ENCODE measurements at places on chromosomes 5 and 9.

DNA sequence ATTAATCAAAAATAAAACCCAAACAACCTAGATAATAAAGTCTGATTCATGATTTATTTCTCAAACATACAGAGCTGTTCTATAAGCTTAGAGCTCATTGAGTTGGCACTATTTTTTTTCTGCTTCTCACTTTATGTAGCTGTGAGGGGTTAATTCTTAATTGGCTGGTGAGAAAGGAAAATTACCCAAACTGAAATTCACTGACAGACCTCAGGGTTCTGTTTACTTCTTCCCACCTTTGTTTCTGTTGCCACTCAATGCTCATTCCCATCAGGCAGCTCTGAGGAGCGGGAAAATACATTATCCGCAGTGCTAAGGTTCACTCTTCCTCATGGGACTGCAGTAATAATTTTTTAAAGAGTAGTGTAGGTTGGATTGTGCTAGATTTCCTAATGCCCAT is 139.9 kb downstream of the KCTD16 start:
- DNase-seq, result no peak

GRCh38 chr5:82295144-82295543 is 17.0 kb upstream of the RPS23 start:
- DNase-seq, result no peak

DNA sequence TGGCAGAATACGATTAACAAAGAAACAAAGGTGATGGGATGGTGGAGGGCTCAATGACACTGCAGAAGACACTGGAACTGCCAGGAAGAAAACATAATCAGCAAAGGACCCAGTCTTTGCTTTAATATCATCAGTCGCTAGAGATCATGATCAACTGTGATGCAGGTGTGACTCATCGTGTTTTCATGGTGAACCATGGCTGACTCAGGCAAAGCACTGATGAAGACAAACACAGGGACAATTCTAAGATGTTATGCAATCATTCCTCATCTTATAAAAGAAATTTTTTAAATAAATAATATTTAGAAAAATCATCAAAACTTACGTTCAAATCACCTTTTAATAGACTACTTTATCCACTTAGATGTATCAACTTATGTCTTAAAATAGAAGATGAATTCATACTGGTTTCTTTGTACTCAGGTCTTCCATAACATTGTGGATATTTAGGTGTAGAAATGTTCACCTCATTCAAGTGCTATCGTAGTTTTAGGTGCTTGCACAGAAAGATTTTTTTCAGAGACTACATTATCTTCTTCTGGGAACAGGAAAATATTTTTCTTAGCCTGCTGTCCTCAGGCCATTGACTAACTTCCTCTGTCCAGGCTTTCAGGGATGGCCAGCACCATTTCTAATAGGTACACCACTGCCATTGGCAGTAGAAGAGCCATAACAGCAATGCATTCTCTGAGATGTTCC is 673.4 kb upstream of the MEF2C start:
- DNase-seq, result peak; percentile 1

- no peak for DNase-seq
Measured at GRCh38 chr9:91496351-91496750, 72.7 kb upstream of the NFIL3 start.

- no peak for DNase-seq
Measured at GRCh38 chr9:87873607-87874303, 8.9 kb upstream of the SPATA31E1 start.

DNA sequence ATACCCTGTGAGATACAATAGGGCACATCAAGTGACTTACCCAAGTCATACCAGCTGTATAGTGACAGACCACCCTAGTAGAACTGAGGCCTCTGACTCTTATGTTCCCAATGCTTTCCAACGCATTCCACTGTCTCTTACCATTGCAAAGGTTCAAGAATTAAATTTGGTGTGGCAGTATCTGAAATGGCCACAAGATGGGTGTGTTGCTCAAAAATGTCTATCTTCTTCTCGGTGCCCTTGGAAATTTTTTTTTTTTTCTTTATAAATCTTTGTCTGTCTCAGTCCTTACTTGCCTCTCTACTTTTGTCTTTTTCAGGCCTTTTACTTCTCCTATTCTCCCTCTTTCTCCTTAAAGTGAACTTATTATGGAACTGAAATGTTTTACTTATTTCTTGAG is 48.4 kb downstream of the GPR21 start:
- peak; percentile 75 for DNase-seq

- DNase-seq, result no peak
Measured at GRCh38 chr9:14958989-14959388, 48.8 kb upstream of the FREM1 start.

DNA sequence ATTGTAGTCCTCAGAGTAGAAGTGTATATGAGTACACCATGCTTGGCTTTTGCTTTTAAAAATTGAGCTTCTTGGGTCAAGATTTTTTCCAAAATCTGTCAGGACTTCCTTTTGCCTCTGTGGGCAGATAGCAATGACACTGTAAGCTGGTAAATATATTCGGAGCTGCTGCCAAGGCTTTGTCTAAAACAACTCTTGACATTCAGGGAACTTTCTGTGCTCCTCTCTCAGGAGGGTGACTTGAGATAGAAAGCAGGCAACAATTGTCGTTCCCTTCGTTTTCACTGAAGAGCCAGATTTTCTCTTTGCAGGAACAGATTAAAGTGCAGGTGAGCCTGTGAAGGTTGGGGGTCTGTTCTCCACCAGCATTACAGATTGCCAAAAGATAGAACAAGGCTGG is 230.5 kb downstream of the MAST4 start:
- DNase-seq, result no peak

DNA sequence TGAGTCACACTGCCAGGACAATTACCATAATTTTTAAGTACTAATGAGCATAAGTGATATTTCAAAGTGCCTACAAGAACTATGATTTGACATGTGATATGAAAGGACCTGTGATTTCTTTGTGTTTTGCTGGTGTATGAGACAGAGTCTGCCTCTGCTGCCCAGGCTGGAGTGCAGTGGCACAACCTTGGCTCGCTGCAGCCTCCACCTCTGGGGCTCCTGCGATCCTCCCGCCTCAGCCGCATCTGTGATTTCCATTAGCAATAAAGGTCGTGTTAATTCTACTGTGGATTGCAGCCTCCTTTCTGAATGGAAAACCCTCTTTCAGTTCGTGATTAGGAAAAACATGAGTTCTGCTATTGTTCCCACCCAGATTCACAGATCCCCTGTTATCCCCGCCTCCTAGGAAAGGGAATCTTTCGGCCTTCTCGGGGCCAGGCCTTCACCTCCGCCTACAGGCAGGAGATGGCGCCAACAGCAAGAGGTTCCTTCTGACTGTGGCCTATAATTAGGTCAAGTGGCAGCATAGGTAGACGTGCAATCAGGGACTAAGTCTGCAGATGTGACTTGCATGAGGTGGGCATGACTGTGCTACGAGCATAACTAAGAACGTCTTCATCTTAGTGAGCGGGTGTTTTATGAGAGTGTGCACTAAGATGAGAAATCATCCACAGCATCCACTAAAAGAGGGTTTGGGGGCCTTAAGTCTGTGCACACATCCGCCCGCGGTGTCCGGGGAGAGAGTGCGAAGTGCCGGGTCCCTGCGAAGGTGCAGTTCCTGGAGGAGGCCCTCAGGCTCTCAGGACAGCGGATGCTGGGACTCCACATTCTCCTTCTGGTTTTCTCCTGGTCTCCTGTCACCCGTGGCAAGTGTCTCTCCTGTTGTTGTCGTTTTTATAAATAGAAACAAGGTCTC is 23.1 kb downstream of the TRIM7 start:
- DNase-seq, result peak; percentile 88

GRCh38 chr5:36688722-36689121 is 82.3 kb downstream of the SLC1A3 start:
- peak; percentile 41 for DNase-seq

DNA sequence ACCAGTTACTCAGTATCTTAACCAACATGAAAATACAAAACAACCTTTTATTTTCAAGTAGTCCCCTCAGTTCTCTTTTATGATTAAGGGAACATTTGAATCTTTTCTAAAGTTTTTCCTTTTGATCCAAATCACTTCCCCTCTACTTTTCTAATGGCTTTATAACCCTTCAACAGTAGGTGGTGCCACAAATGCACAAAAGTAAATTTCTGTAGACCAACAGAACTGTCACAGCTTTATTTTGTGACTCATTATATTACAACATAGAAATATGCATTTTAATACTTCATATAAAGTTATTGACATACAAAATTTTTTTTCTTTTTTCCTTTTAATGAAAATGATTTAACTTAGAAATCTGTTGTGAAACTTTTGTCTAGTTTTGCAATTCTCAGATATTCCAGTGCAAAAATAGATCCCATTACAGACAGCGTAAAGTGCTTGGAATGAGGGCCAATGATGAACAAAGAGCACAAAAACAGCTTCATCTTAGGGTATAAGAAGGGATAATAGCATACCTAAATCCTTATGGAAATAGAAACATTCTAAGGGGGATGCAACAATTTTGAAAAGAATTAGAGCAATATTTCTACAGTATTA is 17.0 kb downstream of the NIPSNAP3B start:
- DNase-seq, result peak; percentile 49

DNA sequence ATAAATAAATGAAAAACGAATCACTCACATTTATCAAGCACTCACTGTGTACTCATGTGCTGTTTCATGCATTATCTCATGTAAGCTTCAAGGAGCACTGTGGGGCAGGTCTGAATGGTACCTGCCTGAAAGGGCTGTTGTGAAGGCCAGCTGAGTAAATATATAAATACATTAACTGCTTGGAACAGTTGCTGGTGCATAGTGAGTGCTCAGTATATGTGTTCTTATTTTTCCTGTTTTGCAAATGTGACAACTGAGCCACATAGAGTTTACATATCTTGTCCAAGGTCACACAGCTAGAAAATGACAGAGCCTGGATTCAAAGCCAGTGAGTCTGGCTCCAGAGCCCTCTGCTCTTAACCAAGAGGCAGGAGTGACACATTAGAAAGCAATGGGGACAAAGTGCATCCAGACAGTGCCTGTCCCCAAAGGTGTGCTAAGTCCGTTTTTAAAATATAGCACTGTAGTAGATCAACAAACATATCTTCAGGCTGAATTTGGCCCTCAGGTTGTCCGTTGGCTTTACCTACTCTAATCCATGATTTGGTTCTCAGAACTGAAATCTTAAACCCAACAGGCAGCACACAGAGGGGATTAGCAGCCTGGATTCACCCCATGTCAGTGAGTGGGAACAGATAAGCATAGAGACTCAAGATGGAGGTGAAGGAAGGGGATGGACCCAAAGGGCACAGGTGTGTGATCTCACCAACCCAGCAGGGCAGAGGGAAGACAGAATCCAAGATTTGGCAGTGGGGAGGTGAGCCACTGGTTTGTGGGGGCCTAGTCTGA is 70.8 kb downstream of the WWC1 start:
- DNase-seq, result no peak

- DNase-seq, result peak; percentile 40
Measured at GRCh38 chr5:53482717-53483638, 2.5 kb downstream of the FST start.

GRCh38 chr9:9102295-9102694 is 1302.7 kb upstream of the DMAC1 start:
- no peak for DNase-seq

GRCh38 chr5:140558542-140558941 is 1.3 kb upstream of the SRA1 start:
- no peak for DNase-seq

GRCh38 chr5:38695021-38695958 is 138.8 kb upstream of the LIFR start:
- DNase-seq, result peak; percentile 24

DNA sequence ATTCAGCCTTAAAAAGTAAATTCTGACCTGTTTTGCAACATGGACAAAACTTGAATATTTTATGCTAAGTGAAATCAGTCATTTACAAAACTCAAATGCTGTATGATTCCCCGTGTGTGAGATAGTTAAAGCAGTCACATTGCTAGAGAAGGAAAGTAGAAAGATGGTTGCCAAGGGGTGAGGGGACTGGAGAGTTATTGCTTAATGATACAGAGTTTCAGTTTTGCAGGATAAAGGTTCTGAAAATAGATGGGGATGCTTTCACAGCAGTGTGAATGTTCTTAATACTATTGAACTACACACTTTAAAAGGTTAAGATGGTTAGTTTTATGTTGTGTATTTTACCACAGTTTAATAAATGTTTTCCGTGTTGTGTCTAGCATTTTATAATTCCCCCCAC is 51.2 kb downstream of the SGCD start:
- DNase-seq, result no peak

DNA sequence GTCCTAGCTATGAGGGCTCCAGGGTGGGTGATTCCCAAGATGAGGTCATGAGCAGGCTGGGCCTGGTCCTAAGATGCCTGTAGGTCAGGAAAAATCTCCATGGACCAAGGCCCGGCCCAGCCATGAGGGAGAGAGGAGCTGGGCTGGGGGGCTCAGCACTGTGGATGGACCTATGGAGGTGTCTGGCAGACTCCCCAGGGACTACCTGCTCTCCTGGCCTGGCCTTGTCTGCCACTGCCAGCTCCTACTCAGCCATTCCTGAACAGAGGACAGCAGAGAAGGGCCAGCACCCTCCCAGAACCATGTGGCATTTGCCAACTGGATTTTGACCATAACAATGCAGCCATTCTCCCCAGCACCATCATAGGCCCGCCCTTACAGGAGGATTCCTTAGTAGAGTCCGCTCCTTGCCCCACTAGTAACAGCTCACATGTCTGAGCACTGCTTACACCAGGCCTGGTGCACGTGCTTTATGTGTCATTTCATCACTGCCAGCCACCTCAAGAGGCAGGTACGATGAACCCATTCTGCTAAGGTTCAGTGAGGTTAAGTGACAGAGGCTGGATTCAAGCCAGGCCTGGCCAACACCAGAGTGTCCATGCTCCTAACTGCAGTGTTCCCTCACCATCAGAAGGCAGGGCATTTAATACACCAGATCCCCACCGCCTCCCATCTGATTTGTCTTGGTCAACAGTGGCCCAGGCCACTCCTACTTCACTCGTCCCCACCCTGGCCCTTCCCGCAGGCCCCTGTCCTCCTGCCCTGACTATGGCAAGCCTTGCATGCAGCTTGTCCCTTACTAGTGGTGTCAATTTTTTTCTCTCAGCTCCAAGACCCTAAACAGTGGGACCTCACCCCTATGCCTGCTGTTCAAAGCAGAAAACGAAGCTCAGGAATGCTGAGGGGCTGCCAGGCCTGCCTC is 669 bp downstream of the IL13 start:
- no peak for DNase-seq

DNA sequence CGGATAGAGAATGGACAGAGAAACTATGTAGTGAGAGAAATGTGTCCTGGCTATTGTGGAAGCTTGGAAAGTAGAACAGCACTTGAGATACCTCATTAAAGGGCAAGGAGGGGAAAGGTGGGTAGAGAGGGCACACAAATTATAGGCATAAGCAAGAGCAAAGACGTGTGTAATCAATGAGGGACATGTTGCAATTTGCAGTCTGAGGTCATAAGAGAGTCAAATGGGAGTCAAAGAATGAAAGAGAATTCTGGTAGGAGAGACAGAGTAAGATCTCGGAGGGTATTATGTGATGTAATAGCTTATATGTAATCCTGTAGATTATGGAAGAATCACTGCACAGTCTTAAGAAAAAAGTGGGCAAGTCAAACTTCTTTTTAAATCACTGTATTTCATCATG is 312.0 kb upstream of the RGMB start:
- no peak for DNase-seq
